Esophagus mucosa (tissue), 1 donor: ENCODE measurements at places on chromosomes 7 and 10.

- ATAC-seq, result no peak
These were observed 101.6 kb upstream of the TNS3 start for GRCh38 chr7:47683485-47683898.

DNA sequence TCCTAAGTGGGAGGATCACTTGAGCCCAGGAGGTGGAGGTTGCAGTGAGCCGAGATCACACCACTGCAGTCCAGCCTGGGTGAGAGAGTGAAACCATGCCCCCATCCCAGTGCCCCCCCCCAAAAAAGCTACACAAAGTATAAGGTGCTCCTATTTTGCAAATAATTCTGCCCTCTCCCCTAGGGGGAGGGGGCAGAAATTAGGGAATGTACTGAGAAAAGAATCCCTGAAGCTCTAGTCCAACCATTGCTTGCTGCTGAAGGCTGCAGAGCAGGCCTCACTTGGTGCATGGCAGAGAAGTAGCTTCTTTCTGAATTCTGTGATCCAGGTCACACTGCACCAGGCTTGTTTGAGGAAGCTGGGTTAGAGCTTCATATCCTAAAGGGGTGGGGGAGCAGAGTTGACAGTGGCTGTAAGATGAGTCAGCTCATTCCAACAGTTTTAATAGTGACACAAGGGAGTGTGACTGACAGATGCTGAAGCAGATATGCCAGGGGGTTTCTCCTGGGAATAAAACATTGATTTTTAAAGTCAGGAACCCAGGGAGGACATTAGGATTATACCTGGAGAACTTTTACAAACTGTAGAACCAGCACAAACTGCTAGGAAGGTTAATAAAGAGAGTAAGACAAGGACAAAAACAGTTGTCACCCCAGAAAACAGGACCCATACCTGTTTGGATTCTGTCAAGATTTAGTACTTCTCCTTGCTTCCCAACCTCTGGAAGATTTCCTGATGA, 32.8 kb upstream of the STRIP2 start:
- peak; percentile 69 for ATAC-seq

DNA sequence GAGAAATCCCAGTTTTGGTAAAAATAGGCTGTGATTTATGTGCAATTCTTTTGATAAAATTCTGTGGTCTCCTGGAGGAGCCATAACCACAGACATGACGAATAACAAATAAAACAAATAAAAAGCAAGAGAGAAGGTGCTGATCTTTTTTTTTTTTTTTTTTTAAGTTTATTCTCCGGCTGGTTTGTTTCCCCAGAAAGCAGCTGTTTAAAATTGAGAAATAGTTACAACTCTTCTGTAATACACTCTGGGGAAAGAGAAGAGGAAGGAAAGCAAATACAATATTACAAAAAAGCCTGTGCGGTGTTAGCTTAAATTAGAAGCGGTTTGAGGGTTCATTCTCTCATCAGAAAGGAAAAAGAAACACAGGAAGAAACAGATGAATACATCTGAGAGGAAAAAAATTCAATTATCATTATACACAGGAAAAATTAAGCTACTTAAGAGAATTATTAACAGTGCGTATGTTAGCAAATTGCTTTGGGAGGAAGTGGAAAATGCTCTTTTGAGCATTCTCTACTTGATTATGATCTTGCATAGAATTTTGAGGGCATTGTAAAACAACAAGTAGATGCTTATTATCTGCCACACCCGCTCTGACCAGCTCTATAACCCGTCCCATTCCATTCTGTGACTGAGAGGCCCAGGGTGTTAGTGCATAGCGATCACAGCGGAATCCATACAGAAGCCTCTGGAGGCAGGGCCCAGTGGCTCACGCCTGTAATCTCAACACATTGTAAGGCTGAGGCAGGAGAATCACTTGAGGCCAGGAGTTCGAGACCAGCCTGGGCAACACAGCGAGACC, 40.6 kb upstream of the WAC start:
- no peak for ATAC-seq

GRCh38 chr10:10821926-10822325, 195.7 kb upstream of the CELF2 start:
- peak; percentile 29 for ATAC-seq

DNA sequence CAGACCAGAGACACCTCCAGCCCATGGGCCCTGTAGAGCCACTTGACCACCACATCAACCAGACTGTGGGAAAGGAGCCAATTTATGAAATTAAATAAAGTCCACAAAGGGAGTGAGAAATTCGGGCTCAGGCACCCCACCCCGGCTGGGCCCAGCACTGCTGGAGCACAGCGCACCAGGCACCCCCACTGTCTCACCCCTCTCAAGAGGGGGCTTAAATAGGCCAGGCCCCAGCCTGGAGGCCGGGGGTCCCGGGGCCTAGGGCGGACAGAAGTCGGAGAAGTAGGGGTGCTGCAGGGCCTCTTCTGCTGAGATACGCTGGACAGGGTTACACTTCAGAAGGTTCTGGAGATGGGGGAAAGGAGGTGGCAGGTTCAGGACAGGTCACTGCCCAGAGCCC, 3.9 kb downstream of the CDK5 start:
- ATAC-seq, result no peak

DNA sequence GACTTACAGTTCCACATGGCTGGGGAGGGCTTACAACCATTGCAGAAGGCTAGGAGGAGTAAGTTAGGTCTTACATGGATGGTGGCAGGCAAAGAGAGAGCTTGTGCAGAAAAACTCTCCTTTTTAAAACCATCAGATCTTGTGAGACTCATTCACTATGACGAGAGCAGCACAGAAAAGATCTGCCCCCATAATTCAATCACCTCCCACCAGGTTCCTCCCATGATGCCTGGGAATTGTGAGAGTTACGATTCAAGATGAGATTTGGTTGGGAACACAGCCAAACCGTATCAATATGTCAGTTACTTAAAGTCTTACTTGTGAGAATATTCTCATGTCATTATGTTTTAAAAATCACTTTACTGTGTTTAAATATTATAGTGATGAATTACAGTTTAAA, 481.9 kb downstream of the ARL4A start:
- ATAC-seq, result no peak

DNA sequence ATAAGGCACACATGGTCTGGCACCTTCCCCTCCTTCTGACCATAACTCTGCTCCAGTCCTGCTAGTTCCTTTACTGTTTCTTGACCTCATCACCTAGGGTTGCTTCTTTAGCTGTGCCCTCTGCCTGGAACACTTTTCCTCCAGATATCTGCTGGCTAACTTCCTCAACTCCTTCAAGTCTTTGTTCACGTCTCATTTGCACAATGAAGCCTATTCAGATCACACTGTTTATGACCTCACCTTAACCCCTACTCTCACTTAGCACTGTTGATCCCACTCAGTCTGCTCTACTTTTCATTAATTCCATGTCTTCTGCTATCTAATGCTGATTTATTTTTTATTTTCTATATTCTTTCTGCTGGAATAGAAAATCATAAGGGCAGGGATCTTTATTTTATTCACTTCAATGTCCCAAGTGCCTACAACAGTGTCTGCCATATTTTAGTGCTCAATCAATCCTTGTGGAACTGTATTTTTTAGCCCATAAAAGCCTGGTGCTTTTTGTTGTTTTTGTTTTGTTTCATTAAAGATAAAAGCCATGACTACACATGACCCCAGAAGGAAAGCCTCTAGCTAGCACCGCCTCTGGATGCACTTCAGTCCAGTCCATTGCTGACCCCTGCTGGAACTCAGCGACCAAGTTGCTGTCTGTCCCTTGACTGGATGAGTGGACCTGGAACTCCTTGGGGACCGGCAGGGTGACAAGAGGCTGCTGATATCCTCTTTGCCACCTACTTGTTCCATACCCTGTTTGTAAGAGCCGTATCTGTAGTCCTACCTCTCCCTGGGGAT, 12.3 kb downstream of the KLF14 start:
- ATAC-seq, result no peak

- ATAC-seq, result no peak
These were observed 21.8 kb downstream of the RPA3 start for GRCh38 chr7:7696458-7697119.

- no peak for ATAC-seq
These were observed 29.7 kb downstream of the UNC5B start for GRCh38 chr10:71241830-71242621.

DNA sequence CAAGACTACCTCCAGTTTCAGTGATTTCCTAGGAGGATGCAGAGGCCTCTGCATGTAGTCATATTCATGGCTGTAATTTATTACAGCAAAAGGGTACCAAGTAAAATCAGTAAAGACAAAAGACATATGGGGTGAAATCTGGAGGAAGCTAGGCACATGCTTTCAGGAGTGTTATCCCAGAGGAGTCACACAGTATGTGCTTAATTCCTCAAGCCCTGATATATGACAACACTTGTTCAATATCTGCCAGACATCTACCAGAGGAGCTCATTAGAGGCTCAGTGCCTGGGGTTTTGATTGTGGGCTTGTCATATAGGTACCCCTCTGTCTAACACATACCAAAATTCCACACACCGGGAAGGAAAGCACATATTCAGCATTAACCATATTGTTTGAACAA, 283.8 kb downstream of the CXCL12 start:
- no peak for ATAC-seq

GRCh38 chr7:140059273-140060242, 3.2 kb downstream of the PARP12 start:
- peak; percentile 27 for ATAC-seq

GRCh38 chr10:92031580-92031979, 108.0 kb downstream of the BTAF1 start:
- ATAC-seq, result no peak

GRCh38 chr10:52483587-52483986, 169.5 kb downstream of the DKK1 start:
- no peak for ATAC-seq
